ENCODE measurements at places on chromosomes 5 and 9.

DNA sequence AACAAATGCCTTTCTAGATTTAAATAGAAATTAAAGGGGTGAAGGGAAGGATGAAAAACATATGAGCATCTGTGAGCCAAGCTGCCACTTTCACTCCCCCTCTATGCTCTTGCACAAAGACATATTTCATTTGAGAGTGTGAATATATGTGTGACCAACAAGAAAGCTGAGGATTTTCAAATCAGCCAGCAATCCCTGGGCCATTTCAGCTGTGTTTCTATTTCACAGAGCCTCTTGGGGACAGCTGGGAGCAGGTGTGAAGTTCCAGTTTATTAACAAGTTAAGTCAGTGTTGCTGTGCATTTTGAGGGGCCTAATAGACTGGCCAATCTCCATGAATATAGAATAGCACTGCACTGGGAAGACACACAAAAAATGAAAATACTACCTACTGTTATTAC lies 248.7 kb upstream of the RGMB start:
- no peak for DNase-seq

GRCh38 chr5:133694181-133694831 lies 82.0 kb upstream of the FSTL4 start:
- no peak for DNase-seq

- DNase-seq: no peak
Observed at GRCh38 chr9:101419863-101420262, 15.7 kb downstream of the ALDOB start.

GRCh38 chr5:112390327-112390726 lies 28.8 kb downstream of the EPB41L4A start:
- no peak for DNase-seq

DNA sequence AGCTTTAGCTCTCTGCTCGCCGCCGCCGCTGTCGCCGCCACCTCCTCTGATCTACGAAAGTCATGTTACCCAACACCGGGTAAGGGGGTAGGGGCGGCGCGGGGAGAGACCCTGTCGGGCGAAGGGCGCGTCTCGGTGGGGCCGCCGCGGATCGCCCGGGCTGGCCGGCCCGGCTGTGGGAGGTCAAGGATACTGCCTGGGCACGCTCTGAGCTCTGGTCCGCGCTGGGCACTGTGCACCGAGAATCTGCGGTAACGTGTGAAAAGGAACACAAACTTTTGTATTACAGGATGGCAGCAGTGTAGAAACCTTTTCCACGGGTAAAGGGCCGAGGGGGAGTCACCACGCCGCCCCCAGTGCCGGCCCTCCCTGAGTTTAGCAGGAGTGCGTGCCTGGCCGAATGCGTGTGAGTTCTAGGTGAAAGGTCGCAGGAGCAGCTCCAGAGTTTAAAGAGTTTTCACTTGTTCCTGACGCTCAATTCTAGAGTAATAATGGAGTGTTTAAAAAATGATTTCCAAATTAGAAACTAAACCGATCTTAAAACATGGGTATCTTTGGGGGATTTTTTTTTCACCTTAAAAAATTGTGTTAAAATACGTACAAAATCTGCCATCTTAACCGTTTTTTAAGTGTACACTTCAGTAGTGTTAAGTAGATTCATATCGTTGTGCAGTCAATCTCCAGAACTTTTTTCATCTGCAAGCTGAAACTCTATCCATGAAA lies at the start of gene HSDL2:
Gene HSDL2, plus strand, starts transcription at position 7 of the 723 bp plus-strand sequence. Its CDS starts 56 bp downstream, at position 63.
- no peak for DNase-seq

DNA sequence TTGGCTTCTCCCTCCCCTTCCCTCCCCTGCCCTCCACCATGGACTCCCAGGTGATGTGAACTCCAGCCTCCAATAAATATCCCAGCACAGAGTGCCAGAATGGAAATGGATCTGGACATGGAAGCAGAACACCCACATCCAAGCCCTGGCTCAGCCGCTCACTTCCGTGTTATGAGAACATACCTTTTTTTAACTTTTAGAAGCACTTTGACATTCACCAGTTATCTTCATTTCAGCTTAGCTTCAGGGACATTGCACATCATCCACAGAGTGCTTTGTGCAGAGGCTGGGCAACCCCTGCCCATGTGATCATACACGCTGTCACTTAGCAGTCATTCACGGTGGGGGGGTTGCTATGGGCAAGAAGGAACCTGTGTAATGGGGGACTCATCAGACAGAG lies 9.1 kb downstream of the AFAP1L1 start:
- DNase-seq: no peak

DNA sequence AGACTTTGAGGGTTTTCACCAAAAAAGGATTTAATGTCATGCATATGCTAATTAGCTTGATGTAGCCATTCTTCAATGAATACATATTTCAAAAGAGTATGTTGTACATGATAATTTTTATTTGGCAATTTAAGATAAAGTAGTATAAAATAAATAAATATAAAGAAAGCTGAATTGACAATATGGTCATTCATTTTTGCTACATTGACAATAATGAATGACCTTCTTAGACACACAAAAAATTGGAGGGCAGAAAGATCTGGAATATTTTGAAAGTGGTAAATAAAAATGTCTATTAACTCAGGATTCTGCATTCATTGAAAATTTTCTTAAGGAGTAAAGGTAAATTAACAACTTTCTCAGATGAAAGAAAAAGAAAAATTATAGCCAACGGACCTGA lies 324.8 kb upstream of the FTMT start:
- DNase-seq: no peak
